GM12891 (cell line): ENCODE measurements at places on chromosomes 7 and 10.

DNA sequence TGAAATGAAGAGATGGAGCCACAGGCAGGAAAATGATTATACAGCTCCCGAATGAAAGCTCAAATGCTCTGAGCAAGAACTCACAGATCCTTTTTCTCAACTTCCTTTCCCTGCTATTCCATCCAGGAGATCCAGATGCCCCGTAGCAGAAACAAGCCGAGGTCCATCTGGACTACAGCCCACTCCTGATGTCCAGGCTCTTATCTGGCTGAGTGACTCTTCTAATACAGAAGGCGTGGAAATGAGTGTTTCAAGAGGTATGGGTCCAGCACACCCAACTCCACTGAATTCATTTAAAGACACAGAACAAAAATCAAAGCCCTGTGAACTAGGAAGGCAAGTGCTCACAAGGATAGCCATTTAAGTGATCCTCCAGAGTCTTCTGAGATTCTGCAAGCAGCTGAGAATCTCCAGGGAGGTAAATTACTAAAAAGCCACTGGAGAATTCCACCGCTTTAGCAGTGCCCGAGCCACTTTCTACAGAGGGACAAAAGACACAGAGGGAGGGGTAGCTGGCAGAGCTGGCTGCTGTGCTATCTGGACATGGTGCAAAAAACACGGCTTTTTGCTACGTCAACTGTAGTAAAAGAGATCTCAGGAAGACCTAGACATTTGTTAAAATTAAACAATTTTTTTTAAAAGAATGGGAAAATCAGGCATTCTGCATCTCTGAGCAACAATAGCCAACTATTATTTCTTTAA lies 24.5 kb downstream of the FAM171A1 start:
- no peak for DNase-seq

GRCh38 chr10:101666083-101666482 lies 28.9 kb downstream of the FBXW4 start:
- no peak for DNase-seq

DNA sequence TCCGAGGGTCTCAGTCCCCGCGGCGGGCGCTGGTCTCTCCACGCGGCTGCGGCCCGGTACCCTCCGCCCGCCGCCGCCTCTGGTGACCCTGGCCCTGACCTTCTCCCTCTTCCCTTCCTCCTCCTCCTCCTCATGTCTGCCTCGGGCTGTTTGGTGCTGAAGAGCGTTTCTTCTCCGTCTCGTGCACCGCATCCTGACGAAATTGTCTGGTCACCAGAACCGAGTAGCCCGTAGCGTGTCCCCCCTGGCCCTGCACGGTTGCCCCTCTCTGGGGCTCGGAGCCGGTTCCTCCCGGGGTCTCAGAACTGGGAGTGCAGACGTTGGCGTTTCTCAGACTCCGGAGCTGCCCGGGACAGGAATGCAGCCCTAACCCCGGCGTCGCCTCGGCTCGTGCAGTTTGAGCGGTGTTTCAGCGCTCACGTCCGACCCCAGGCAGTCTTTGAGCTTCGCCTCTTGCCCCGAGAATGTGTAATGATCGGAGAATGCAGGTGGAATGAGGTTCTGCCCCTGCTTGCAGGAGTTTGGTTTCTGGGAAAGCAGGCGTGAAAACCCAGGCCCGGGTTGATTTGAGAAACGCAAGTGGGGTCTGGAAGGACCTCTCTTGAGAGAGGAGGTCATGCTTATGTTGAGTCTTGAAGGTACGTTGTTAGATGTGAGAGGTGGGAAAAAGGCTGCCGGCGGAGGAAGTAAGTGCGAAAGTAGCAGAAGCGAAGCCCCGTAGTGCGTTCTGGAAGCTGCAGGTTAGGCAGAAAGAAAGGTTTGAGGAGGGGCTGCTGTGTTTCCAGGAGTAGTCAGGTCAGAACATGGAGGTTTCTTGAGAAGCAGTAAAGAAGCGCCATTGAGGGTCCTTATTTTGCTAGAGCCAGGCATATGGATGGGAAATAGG lies 743 bp downstream of the RBM17 start:
- no peak for DNase-seq

- DNase-seq, result no peak
These were observed 56.4 kb upstream of the PMPCB start for GRCh38 chr7:103240806-103241205.

DNA sequence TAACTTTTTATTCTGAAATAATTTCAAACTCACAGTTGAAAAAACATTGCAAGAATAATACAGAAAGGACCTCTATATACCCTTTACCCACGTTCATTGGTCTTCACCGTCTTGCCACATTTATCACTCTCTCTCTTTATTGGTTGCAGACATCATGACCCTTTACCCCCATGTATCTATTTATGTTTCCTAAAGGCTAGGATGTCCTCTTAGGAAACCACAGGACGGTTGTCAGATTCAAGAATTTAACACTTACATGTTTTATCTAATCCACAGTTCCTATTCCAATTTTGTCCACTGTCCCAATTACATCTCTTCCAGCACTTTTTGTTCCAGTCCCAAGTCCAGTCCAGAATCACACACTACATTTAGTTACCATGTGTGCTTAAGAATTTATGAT lies 67.6 kb upstream of the FGFR2 start:
- no peak for DNase-seq

- no peak for DNase-seq
These were observed 204.7 kb downstream of the TAX1BP1 start for GRCh38 chr7:27944643-27945042.

DNA sequence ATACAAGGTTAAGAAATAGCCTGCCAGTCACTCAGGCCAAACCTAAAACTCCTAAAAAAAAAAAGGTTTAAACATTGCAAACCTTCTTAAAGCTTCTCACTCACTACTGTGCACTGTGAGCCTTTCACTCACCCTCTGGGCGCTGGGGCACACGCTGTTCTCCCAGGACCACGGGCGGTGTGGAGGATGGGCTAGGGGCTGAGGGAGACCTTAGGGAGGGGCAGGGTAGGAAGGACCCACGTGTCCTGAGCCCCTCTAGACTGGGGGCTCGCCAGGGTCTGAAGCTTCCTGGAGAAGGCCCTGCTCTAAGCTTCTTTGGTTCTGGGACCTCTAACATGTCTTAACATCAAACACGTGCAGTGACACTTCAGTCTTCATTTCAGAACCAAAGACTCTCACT lies 569.8 kb downstream of the DNAJB6 start:
- DNase-seq, result no peak
